A172 (cell line): ENCODE measurements at places on chromosomes 11 and 22.

DNA sequence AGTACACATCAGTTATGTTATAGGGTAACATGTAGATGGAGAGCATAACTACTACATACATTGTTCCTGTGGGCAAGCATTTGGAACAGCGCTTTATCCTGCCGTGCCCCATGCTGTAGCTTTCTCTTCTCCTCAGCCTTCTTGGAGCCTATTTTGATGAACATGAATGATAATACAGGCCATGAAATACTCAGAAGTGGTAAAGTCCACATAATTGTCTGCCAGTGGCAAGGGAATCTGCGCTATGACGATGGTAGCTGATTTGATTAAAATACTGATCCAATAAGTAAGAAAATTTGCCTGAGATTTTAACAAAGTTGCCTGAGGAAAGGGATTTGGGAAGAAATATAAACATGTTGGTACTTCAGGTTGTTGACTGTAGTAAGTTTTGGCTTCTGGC, 23.3 kb downstream of the ALKBH3 start:
- no peak for DNase-seq

GRCh38 chr22:25208328-25208727, 8.7 kb downstream of the CRYBB3 start:
- DNase-seq: no peak

DNA sequence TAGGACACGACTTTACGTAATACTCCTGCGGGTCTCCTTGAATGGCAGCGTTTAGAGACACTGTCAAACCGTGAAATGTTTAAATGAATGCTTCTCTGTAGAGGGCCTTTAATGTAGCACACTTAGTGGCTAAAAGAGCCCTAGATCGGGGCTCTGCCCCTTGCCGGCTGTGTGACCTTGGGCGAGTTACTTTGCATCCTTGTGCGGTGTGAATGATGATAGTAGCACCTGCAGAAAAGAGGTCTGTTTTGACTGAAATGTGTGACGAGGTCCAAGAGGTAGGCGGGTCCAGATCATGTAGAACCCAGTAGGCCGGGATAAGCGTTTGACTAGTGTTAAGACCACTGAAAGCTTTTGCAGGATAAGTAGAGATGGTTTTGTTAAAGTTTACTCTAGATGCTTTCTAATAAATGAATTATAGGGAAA, 866 bp downstream of the MED17 start:
- no peak for DNase-seq

DNA sequence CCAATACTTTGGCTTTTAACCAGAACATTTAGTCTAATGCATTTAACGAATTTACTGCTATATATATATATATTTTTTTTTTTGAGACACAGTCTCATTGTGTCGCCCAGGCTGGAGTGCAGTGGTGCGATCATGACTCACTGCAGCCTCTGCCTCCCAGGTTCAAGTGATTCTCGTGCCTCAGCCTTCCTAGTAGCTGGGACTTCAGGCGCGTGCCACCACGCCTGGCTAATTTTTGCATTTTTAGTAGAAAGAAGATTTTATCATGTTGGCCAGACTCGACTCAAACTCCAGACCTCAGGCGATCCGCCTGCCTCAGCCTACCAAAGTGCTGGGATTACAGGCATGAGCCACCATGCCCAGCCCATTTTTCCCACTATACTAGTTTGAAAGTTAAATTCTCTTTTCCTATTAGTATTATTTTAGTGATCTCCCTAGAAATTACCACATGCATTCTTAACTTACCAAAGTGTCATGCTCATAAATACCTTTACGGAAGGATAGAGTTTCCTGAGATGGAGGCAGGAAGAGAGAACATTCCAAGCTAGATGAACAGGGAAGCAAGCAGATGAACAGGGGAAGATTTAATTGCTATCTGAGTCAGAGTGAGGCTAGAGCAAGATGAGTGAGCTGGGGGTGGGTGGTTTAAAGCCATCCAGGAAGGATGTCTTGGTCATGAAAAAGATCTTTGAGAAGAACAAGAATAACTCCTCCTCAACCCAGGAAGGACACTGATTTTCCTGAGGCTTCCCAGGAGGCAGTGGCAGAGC, 4.4 kb upstream of the PGAP2 start:
- peak; percentile 90 for DNase-seq

- DNase-seq: no peak
Measured at GRCh38 chr22:22902247-22903001, 14.8 kb downstream of the IGLL5 start.
